ENCODE measurements at places on chromosomes 3 and 15.

- DNase-seq, result no peak
These were observed 146.1 kb downstream of the NAALADL2 start for GRCh38 chr3:175005193-175005592.

- DNase-seq, result no peak
These were observed 482.5 kb upstream of the UBE2E2 start for GRCh38 chr3:22720596-22720995.

DNA sequence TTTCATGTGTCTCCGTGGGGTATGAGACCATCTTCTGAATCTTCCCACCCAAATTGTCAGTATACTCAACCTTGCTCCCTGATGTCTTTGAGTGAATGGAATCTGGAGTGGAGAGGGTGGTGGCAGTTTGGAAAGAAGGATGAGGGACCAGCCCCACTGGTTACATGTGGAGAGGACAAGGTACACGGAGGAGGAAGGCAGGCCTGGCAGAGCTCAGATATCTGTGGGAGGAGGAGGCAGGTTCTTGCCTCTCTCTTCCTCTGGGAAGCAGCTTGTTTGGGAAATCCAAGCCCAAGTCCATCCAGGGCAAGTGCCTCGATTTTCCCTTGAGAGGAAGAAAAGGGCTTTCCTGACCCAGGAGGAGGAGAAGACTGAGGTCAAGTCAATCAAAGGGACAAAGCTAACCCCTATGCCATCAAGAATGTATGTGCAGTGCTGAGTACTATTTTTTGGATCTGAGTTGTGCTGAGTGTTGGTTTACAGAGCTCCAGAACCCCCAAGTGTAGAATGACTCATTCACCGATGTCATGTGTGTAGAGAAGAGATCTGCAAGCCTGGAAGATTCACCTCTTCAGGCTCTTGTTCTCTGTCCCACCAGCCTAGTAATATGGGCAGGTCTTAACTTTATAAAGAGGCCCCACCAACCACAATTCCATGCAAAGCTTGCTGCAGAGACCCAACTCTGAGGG, 19.8 kb upstream of the LOXL1 start:
- no peak for DNase-seq

DNA sequence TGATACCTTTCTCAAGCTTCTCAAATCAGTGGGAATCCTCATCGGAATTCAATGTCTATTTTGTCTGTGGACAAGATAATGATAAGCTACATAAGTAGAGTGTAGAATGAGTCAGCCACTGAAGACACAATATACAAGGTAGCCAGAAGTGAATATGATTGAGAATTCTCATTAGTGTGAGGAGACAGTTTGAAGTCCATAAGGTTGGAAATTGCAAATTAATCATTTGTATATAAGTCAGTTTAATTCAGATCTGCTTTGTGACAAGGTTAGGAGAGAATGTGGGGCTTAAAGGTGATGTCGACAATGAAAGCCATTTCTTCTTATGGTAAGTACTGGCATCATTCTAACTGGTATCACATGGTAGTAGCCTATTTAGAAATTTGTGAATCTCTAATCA, 4.2 kb downstream of the ARPP21 start:
- DNase-seq, result no peak

DNA sequence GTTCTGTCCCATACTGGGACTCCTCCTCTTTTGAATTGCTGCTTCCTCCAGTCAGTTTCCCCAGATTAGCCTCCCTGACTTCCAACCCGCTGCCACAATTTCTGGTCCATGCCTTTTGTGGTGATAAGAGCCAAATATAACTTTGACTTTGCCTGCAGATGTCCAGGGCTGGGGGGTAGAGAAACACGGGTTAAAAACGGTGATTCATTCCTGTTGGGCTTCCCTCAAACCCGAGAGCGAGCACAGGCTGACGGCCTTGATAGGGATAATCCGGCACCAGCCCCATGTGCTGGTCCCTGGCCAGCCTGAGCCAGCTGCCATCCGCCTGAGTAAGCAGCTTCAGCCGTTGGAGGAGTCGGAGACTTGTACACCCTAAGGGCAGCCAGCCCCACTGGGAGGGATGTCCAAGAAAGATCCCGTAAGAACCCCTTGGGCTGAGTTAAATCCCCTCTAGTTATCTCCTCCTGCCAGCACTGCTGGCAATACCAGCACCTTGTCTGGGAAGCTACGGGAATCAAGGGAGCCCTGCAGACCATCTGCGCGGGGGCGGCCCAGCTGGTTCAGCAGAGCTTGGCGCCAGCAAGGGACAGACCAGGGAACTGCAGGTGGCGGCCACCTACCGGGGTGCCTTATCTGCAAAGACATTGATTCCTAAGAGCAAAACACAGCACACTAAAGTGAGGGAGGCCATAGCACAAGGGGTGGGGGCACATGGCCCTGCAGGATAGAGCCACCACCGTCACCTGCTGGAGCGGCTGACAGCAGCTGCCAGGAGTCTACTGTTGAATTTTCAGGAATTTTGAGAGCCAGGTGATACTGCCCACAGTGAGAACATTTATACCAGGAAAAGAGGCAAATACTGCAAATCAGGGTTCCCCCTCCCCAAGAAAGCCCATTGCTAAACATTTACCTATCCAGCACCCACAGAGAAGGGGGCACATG, 18.1 kb downstream of the CSPG4 start:
- DNase-seq, result no peak

- no peak for DNase-seq
These were observed 46.1 kb downstream of the IQSEC1 start for GRCh38 chr3:13027154-13027553.

DNA sequence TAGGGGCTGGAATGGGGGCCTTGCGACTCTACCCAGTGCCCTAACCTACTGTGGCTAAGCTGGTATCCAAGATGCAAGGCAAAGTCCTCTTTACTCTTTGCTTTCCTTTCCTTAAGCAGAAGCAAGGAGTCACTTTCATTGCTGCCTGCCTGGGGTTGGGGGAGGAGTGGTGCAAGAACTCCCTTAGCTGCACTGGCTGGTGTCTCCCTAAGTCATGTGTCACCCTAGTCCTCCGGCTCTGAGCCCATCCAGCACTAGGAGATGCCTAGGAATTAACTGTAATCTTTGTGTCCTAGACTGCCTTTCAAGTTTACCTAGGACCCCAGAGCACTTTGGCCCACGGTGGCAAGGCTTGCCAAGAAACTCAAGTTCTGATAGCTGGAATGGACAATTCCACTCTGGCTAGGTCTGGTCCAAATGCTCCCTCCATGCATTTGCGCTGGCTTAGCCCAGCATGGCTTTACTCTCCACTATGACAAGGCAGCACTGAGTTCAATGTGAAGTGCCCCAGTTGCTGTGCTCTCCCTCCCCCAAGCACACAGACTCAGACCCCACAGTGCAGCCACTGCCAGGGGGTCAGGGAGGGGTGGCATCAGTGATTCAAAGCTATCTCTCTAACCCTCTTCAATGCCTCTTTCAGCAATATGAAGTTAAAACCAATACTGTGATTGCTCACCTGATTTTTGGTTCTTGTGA, 58.7 kb downstream of the ESYT3 start:
- no peak for DNase-seq

GRCh38 chr3:18121020-18121419, 304.1 kb downstream of the SATB1 start:
- DNase-seq, result no peak

GRCh38 chr3:38148311-38148882, 9.9 kb downstream of the MYD88 start:
- no peak for DNase-seq

- no peak for DNase-seq
These were observed 138.0 kb upstream of the ALCAM start for GRCh38 chr3:105228696-105229095.

- DNase-seq, result no peak
These were observed 225.0 kb downstream of the EPHA3 start for GRCh38 chr3:89332386-89332785.
